ENCODE measurements at places on chromosomes 1 and 21.

- no peak for DNase-seq
Measured at GRCh38 chr21:39911286-39912199, 44.3 kb downstream of the PCP4 start.

DNA sequence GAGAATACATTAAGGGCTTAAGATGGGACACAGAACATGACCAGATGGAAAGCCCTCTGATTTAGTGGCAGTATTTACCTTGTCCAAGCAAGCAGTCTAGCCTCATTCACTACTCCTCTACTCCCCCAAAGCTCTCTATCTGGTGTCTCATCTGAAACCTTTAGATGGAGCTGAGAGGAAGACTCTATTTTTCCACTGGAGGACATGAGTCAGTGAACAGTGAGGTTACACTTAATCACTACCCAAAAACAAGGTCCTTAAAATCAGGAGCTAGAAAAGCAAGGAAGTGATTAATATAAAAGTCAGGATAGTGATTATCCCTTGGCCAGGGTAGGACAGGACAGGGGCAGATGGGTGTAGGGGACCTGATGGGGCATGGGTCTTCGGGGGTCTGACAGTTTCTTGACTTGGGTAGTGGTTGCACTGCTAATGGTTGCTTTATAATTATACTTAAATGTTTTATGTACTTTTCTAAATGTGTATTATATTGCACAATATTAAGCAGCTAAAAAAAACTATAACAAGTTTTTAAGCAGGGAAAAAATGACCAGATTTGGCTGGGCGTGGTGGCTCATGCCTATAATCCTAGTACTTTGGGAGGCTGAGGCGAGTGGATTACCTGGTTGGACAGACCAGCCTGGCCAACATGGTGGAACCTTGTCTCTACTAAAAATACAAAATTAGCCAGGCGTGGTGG lies 3.0 kb downstream of the PTPN22 start:
- DNase-seq = no peak

DNA sequence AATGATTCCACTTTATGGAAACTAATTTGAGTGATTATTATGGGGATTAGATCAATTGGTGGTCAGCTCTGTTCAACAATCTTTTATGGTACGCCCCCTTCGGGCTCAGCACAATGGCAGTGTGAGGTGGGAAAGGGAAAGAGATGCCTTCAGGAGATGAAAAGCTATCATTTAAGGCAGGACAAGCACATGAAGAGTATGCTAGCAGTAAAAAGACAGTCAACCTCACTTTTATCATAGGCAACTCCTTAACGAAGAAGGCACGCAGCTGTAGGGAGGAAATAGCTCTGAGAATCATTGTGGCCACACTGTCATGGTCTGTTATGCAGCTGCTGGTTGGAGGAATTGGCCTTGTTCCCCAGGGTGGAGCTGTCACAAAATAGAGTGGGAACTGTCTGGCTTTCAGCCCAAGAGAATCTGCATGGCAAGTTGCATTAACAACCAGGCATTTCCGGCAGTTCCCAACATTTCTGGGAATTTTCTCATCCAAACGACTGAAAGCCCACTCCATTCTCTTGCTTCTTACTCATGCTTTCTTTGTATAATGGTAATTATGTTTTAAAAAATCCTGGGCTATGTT lies 54.4 kb upstream of the BCL10 start:
- DNase-seq = no peak

GRCh38 chr1:24963099-24963872 lies 33.2 kb upstream of the RUNX3 start:
- DNase-seq = no peak

GRCh38 chr1:228989992-228990827 lies 254.9 kb downstream of the RHOU start:
- DNase-seq = no peak

GRCh38 chr21:34846601-34847112 lies 177.9 kb downstream of the CLIC6 start:
- no peak for DNase-seq

GRCh38 chr21:18499761-18500376 lies 96.3 kb upstream of the TMPRSS15 start:
- peak; percentile 67 for DNase-seq

- DNase-seq = peak; percentile 14
Measured at GRCh38 chr1:205077158-205077933, 6.9 kb downstream of the TMEM81 start.

- DNase-seq = no peak
Measured at GRCh38 chr1:82318265-82318664, 517.5 kb downstream of the ADGRL2 start.

Data from stimulated activated CD8-positive, alpha-beta memory T cell treated with anti-CD3 and anti-CD28 coated beads, Interleukin-4, amount 100 ng/mL, for 48 hours (primary cell).